ENCODE measurements at places on chromosomes 16 and 17.

GRCh38 chr17:75540923-75541503, 15.5 kb downstream of the LLGL2 start:
- H3K4me1 ChIP-seq = peaks cover 19% of the 10 kb centered on the region
- H3K27me3 ChIP-seq = no peaks in the 10 kb centered on the region
- H3K27ac ChIP-seq = no peak overlapping the region
- DNase-seq = no peak

- no peak overlapping the region for H3K4me3 ChIP-seq
- no peaks in the 10 kb centered on the region for H3K4me1 ChIP-seq
- DNase-seq = no peak
Measured at GRCh38 chr17:48368352-48368908, 61.6 kb downstream of the SKAP1 start.

GRCh38 chr17:77269696-77270681, 129.2 kb downstream of the SEC14L1 start:
- H3K27me3 ChIP-seq = no peaks in the 10 kb centered on the region
- DNase-seq = no peak
- H3K36me3 ChIP-seq = no peaks in the 10 kb centered on the region
- H3K27ac ChIP-seq = no peak overlapping the region
- no peak overlapping the region for H3K4me3 ChIP-seq
- H3K4me1 ChIP-seq = no peaks in the 10 kb centered on the region

GRCh38 chr17:64063766-64064224, 43.4 kb upstream of the ICAM2 start:
- no peaks in the 10 kb centered on the region for H3K4me1 ChIP-seq
- no peak overlapping the region for H3K27ac ChIP-seq
- H3K4me3 ChIP-seq = no peak overlapping the region
- DNase-seq = peak; percentile 97
- H3K36me3 ChIP-seq = peaks cover 8% of the 10 kb centered on the region
